ENCODE measurements at places on chromosomes 13 and 19.

DNA sequence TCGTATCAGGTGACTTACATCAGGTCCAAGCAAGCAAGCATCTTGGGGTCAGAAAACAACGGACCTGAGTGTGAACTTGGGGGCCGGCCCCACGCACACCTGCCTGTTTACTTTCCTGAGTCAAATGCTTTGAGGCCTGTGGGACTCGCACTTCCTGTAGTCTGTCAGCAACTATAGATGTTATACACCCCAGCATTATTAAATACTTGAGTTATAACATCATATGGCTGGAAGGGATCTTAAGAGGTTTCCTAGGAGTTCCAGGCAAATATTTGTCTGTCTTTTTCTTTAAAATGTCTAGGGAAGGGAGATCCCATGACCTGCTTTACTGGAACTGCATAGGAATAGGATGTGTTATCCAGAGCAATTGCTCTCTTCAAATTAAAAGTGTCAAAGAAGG is 280.6 kb downstream of the SHISA2 start:
- DNase-seq, result no peak

GRCh38 chr13:94454906-94455305 is 24.6 kb downstream of the DCT start:
- no peak for DNase-seq

DNA sequence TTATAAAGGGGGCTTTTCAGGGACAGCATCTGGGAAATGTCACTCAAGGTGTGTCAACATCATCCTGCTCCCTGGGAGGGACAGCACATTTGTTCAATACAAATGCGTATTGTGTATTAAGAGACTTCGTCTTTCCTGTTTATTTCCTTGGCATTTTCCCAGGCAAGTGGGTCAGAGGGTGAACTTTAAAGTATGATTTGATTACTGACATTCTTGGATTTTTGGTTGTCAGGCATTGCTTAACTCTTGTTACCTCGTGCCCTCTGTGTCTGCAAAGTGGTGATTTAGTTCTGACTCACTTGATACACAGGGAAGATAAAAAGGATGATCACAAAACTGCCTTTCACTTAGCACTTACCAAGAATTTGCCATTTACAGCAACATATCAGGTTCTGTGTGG is 292.7 kb downstream of the SUCLA2 start:
- no peak for DNase-seq

DNA sequence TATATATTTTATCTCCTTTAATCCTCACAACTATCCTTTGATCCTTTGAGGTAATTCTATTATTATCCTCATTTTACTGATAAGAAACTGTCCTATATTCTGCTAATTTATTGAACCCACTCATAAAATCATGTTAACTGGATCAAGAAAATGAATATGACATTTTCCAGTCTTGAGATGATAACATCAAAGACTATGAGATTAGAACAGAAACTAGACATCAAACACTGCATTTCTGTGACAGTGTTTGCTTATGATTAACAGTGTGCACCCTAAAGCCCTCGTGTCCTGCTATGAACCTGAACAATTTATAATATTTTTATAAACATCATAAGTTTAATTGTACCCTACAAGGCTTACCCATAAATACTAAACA is 96.3 kb downstream of the TBC1D4 start:
- DNase-seq, result no peak

DNA sequence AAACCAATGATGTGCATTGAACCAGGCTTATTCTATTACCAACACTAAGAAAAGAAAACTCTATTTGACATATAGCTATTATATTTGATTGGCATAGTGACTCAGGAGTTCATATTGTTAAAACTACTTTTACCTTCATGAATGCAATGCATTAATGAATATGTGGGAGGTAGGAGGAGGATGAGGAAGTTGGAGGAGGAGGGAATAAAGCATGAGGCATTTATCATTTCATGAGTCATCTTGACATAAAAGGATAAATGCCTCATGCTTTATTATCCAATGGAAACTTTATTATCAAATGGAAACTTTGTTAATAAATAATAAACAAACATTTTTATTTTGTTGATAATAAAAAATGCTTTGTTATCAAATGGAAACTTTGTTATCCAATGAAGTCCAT is 116.5 kb downstream of the SPRY2 start:
- DNase-seq, result no peak

DNA sequence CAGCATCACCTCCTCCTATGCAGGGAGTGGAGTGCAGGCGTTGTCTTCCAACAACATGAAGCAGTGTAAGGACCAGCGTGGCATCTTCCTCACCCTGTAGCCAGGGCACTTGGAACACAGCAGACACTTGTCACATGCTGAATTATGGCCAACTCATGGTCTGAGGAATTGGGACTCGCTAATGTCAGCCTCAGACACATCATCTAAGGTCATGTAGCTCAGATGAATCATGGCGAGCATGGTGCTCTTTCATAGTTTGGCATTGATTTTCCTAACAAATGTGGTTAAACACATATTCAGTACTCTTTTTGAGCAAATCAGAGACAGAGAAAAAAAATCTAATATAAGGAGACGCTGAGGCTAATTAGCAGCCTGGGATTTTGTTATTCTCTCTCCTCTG is 99.6 kb upstream of the SGCG start:
- DNase-seq, result no peak

GRCh38 chr19:9673912-9674662 is 813 bp downstream of the ZNF562 start:
- no peak for DNase-seq

GRCh38 chr13:97329331-97329730 is 104.6 kb upstream of the RAP2A start:
- no peak for DNase-seq

- no peak for DNase-seq
Observed at GRCh38 chr19:29634423-29635130, 28.5 kb downstream of the POP4 start.

DNA sequence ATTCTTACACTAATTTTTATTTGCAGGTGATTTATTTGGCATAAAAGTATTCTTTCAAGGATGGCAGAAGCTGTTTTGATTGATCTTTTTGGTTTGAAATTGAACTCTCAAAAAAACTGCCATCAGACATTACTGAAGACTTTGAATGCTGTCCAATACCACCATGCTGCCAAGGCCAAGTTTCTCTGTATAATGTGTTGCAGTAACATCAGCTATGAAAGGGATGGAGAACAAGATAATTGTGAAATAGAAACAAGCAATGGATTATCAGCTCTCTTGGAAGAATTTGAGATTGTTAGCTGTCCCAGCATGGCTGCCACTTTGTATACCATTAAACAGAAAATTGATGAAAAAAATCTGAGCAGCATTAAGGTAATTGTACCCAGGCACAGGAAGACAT is 1.2 kb downstream of the LACC1 start:
- no peak for DNase-seq

DNA sequence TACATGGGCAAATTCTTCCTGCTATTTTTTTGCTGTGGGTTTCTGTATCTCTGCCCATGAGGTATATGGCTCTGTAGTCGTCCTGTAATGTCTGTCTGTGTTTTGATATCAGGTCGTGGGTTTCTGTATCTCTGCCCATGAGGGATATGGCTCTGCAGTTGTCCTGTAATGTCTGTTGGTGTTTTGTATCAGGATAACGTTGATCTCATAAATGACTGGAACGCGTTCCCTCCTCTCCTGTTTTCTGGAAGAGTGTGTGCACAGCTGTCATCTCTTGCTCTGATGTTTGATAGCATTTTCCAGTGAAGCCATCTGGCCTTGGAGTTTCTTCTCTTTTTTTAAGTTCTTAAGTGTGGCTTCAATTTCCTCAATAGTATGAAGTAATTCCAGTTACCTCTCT is 57.2 kb downstream of the SOX1 start:
- no peak for DNase-seq

DNA sequence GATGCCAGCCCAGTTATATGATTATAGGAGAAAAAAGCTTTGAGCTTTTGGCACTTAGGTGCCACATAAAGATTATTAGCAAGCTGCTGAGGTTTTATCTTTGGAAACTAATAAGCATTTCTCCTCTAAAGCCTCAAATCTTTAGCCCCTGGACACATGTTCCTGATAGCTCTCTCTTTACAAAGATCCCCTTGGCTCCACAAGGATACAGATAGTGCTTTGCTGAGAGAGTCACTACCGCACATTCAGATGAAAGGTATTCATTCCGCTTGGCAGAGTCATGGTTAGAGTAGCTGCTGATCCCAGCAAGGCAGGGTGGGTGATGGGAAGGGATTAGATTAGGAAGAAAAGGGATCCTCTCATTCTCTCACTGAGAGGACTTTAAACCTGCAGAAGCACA is 28.2 kb upstream of the PSG7 start:
- no peak for DNase-seq
